HepG2 (cell line): ENCODE measurements at places on chromosomes 3 and 15.

DNA sequence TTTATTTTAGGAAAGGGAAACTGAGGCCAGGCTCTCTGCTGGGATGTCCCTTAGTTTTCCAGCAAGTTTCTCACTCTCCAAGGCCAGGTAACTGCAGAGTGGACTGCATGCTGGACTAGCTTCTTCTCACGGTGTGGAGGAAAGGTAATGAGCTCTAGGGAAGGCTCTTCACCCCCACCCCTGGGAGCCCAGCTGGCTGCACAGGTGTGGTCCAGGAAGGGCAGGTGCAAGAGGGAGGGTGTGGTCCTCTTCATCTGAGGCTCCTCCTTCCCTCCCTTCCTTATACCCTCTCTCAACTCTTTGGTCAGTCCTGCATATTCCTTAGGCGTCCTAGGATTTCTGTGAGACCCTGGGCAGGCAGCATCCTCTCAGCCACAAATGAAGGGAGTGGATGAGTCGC is 33.9 kb downstream of the RNU5B-1 start:
- no peak for DNase-seq

GRCh38 chr3:109152320-109152719 is 15.8 kb downstream of the C3orf85 start:
- no peak for DNase-seq

GRCh38 chr3:109241459-109242186 is 74.7 kb downstream of the DPPA2 start:
- DNase-seq = no peak

- DNase-seq = no peak
Measured at GRCh38 chr15:24633082-24633481, 42.5 kb upstream of the NPAP1 start.

DNA sequence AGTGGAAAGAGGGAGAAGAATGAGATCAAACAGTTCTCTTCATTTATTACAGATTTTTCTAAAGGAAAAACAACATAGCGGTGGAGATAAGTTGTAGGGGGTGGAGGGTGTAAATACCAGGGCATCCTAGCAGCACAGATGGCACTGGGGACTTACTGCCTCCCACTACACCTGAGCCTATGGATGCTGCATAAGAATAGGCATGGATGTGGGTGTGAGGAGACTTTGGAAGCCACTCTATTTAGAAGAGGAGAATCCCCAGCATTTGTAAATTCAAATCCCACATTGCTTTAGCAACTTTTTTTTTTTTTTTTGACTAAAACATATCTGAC is 27.4 kb upstream of the IL1RAP start:
- DNase-seq = no peak

DNA sequence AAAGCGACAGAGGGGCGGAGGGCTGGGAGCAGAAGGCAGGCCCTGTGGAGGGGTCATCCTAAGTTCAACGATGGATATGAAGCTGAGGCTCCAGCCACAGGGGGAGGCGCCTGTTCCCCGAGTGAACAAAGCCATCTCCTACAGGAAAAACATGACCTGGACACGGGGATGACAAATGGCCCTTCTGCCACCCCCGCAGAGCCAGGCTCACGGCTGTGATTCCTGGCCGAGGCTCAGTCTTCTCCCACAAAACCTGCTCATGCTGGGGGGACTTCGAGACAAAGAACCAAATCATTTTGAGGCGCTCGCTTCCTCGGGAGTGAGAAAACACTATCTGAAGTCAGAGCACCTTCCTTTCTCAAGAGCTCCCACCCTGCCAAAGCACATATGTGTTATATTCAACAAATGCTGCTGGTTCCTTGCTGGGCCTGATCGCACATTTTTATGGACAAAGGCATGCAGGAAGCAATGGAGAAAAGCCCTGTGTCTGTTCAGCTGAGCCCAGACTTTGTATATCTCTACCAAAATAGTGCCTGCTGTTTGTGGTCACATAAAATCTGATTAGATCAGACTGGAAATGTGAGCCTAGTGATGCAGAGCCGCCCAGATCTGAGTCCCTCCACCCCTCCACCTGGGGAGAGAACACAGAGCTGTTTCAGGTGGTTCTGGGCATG is 5.6 kb downstream of the RBP1 start:
- peak; percentile 35 for DNase-seq

GRCh38 chr3:69191516-69191915 is 69.1 kb upstream of the LMOD3 start:
- DNase-seq = no peak

GRCh38 chr3:61627768-61628185 is 66.4 kb downstream of the PTPRG start:
- peak; percentile 95 for DNase-seq

DNA sequence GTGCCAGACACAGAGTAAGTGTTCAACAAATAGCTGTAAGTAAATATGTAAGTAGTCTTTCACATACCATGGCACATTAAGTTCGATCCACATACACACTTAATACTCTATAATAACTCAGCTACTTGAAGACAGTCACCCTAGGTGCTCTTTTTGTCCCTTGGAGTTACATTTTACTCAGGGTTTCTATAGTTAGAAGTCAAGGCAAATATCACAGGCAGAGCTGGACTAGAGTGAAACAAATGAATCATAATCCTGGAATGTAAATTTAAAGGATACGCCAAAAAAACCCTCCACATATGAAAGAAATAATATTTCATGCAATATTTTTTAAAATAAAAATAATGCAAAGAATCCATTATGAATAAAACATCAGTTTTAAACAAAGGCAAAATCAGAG is 461.8 kb downstream of the MAGI1 start:
- no peak for DNase-seq

DNA sequence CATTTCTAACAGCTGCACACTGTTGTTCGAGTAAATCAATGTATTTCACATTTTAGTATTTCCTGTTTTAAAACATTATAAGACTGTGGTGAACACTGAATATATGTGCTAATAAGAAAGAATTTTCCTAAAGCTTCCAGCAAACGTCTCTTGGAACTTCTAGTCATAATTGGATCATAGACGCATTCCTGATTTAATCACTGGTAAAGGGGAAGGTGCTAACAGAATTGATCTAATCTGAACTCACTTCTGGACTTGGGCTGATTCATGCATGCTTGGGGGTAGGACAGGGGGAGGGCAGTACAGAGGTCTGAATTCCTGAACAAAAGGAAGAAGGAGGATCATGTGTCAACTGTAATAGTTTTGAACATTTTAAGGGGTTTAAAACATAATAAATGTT is 7.3 kb upstream of the LEKR1 start:
- DNase-seq = no peak
